ENCODE measurements at places on chromosomes 11 and 22.
A peak's percentile ranks its signal among the peaks of the same experiment; 100 is the strongest.

DNA sequence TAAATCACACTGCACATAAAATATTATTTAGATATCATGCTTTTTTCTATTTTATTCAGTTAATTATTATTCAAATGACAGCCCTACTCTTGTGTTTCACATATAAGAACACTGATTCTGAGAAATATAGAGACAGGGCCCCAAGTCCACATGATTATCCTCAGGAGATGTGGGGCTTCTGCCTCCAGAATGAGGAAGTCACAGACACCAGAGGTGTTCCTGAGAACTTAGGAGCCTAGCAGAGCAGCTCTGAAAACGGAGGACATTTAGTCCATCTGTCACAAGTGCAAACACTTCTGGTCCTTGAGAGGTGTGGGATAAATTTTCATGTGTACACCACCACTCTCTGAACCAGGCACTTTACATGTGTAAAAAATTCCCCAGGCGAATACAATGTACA, 26.2 kb downstream of the TRIM66 start:
- no peaks in the 10 kb centered on the region for H3K36me3 ChIP-seq
- no peaks in the 10 kb centered on the region for H3K27me3 ChIP-seq
- no peak overlapping the region for H3K4me3 ChIP-seq
- no peak overlapping the region for H3K27ac ChIP-seq

DNA sequence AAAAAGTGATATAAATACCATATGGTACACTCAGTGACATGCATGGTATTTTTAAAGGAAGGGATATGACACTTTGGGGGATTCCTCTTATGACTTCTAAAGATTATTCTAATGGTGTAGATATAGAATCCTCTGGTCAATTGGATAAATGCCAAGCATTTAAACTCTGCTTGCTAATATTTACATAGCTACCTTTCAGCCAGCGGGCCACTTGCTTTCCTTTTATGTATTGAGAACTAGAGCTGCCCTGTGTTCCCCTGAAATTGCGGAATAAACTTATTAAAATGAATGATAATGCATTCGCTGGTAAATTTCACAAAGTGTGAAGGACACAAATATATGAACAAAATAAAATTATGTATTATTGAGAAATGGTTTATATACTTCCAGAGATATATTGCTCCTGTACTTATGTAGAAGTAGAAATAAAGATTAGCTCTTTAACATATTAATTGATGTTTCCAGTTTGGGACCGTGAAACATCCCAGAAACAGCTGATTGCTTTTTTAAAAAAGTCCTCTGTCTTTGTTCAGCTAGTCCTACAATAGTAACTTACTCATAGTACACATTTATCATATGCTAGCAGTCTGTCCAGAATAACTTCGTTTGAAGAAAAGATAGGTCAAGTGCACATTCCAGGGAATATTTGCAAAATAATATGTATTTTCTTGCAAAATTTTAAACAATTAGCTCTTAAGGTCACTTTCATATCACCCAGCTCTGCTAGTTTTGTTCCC, 40.1 kb upstream of the CARD18 start:
- H3K4me1 ChIP-seq = no peaks in the 10 kb centered on the region
- no peak for DNase-seq
- no peaks in the 10 kb centered on the region for H3K36me3 ChIP-seq
- no peaks in the 10 kb centered on the region for H3K27me3 ChIP-seq
- H3K27ac ChIP-seq = no peak overlapping the region

- no peak overlapping the region for H3K27ac ChIP-seq
- H3K4me1 ChIP-seq = no peaks in the 10 kb centered on the region
- DNase-seq = no peak
- H3K4me3 ChIP-seq = no peak overlapping the region
Measured at GRCh38 chr11:103050351-103050750, 41.6 kb downstream of the DCUN1D5 start.

DNA sequence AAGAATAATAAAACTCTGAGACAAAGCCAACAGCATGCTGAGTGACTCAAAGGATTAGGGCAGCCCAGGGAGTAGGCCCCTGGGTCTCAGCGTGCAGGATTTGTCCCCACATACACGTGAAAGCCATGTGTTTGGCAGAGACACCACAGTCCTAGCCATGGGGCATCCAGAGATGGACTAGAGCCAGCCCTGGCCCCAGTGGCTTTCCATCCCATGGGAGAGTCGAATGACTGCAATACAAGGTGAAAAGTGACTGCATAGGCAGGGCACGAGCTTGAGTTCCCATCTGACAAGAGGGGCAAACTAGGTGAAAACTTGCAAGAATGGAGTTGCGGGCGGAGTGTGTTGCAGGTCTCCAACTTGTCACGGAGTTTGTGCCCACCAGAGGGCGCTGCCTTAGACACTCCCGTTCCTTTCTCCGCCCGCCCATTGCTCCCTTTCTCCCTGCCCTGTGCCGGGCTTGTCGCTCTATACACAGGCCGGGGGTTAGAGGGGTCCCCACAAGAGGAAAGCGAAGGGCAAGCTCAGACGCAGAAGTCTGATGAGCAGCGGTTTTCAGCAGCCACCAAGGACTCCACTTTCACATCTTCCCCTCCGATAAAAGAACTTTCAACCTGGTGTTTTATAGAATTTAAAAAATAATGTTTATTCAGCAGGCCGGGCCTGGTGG, 24.2 kb downstream of the TSKU start:
- no peak overlapping the region for H3K4me3 ChIP-seq
- DNase-seq = peak; percentile 85
- H3K27me3 ChIP-seq = no peaks in the 10 kb centered on the region
- H3K36me3 ChIP-seq = no peaks in the 10 kb centered on the region
- H3K4me1 ChIP-seq = peaks cover 10% of the 10 kb centered on the region

Data from K562 (cell line).